ENCODE measurements at places on chromosomes 4 and X. TPM values are rescaled to one million over a fixed set of nuclear protein-coding genes. Genes with fewer than 3 reads are reported as not detected.

DNA sequence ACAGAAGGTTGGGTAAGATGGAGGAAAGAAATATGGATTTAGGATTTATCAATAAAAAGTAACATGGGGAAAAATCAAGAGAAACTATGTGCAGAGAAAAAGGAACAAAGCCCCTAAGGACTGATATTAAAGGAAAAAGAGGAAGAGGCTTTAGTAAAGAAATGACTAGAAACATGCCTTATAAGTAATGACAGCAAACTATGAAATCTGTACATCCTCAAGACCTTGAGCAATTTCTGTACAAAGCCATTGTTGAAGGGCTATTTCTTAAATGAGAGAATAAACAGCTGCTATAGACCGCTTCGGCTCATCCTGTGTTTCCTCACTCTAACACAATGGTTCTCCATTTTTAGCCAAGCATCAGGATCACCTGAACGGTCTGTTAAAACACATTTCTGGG, 180.3 kb upstream of the ATOH1 start:
- DNase-seq = no peak
- no peak overlapping the region for H3K4me3 ChIP-seq
- no peaks in the 10 kb centered on the region for H3K4me1 ChIP-seq
- H3K27me3 ChIP-seq = no peaks in the 10 kb centered on the region

Gene ANXA3
- 1.5 TPM for total RNA-seq

Gene PNMA6F
- total RNA-seq = not detected

DNA sequence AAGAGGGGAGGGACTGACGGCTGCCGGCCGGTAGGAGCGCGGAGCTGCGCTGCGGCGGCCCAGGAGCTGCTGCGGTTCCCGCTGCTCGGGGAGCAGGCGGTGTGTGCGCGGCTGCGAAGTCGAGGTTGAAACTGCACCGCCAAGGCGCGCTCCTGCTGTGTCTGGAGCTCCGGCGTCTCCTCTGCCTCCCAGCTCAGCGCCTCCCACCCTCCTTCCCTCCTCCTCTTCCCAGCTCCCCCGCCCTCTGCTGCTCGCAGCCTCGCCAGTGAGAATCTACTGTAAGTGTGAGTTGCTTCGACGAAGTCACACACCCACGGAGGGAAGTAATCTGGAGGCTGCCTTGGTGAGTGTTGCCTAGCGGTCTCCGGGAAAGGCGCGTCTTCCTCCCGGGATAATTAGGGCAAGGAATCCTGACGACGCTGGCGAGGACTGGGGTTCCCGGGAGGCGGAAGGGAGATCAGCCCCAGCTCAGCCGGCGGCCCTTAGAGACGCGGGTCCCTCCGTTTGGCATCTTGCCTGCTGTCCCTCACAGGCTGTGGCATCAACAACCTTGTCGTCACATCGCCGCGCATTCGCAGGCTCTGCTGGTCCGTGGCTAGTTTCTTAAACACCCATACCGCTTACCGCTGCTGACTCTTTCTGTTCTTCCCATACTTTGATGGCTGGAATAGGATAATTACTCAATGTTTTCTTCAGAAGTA, at the start of gene EPHA5:
TSS of gene EPHA5 (minus strand) at position 159 of the 701 bp plus-strand sequence. CDS start 747 bp downstream, outside the sequence.
- H3K27ac ChIP-seq = peak within 1 kb of the TSS; percentile 59
- H3K27me3 ChIP-seq = no peaks in the 10 kb centered on the region
- DNase-seq = no peak
- no peaks in the 10 kb centered on the region for H3K36me3 ChIP-seq
- peak within 1 kb of the TSS; percentile 53 for H3K4me3 ChIP-seq

- H3K27ac ChIP-seq = no peak overlapping the region
- H3K4me3 ChIP-seq = no peak overlapping the region
- H3K36me3 ChIP-seq = no peaks in the 10 kb centered on the region
- no peaks in the 10 kb centered on the region for H3K27me3 ChIP-seq
These were observed 539.6 kb downstream of the PDHA2 start for GRCh38 chr4:96379524-96379923.

Gene MECP2
- 88.9 TPM for total RNA-seq

Gene NOX1
- total RNA-seq = not detected

DNA sequence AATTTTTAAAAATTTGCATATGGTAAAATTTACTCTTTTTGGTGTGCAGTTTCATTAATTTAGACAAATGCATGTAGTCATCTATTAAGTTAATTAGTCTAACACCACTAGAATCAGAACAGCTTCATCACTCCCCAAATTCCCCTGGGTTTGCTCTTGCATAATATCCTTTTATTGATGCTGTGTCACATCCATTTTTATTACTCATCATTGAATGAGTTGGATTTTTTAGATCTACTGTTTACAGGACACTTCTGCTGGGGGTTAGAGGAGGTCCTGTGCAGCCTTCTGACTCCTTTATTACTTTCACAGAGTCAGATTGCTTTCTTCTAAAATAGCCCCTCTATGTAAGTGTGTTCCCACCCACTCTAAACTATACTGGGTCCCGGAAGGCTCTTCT, 65.9 kb downstream of the MTHFD2L start:
- no peak overlapping the region for H3K27ac ChIP-seq
- H3K4me3 ChIP-seq = no peak overlapping the region
- H3K27me3 ChIP-seq = no peaks in the 10 kb centered on the region
- H3K36me3 ChIP-seq = no peaks in the 10 kb centered on the region

Gene NSG1
- total RNA-seq = not detected

GRCh38 chrX:73182502-73183114, 32.0 kb downstream of the NAP1L2 start:
- no peak overlapping the region for H3K27ac ChIP-seq
- no peaks in the 10 kb centered on the region for H3K4me1 ChIP-seq
- no peak overlapping the region for H3K4me3 ChIP-seq
- DNase-seq = no peak
- H3K27me3 ChIP-seq = no peaks in the 10 kb centered on the region

Gene CENPE
- total RNA-seq = 25.2 TPM

Gene TNMD
- not detected for total RNA-seq

DNA sequence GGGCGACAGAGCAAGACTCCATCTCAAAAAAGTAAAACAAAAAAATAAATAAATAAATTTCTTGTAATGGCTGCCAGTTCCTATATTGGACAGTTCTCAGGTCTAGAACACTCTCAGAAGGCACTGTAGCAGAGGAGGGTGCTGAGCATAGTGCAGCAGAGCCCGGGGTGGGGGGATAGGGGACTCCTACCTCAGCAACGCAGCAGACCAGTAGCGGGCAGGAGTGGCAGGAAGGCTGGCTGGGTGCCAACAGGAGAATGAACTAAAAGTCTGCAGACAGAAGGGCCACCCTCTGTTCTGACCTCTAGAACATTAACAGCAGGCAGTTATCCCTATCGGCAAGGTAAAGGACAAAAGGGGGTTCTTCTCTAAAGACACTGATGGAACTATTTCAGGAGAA, 20.2 kb downstream of the PDK3 start:
- no peak overlapping the region for H3K27ac ChIP-seq
- DNase-seq = no peak
- no peaks in the 10 kb centered on the region for H3K4me1 ChIP-seq
- no peak overlapping the region for H3K4me3 ChIP-seq
- H3K36me3 ChIP-seq = no peaks in the 10 kb centered on the region

- no peak for DNase-seq
- H3K4me3 ChIP-seq = no peak overlapping the region
- no peaks in the 10 kb centered on the region for H3K27me3 ChIP-seq
- H3K36me3 ChIP-seq = no peaks in the 10 kb centered on the region
These were observed 829.3 kb upstream of the LCORL start for GRCh38 chr4:18850867-18851266.

DNA sequence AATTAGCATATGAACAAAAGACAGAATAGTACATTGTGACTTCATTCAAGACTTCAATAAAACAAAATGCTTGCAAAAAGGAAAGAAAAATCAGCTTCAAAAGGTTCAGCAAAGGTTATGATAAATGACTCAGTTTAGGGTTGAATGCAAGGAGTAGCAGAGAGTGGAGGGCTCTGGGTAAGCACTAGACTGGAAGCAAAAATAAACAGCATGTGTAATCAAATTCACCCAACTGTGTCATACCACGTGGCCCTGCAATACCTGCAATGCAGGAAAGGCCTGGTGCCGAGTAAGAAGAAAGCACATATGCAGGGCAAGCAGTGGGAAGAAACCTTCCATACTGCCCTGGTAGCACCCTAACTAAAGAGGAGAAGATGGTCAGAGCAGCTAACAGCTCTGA, 88.7 kb downstream of the ATP11C start:
- no peak overlapping the region for H3K27ac ChIP-seq
- no peaks in the 10 kb centered on the region for H3K27me3 ChIP-seq

Gene SMIM10
- total RNA-seq = 7.2 TPM

GRCh38 chr4:83885256-83886182, 349.6 kb downstream of the GPAT3 start:
- no peak for DNase-seq
- H3K36me3 ChIP-seq = no peaks in the 10 kb centered on the region
- H3K27ac ChIP-seq = no peak overlapping the region
- H3K4me1 ChIP-seq = no peaks in the 10 kb centered on the region
- H3K27me3 ChIP-seq = no peaks in the 10 kb centered on the region

DNA sequence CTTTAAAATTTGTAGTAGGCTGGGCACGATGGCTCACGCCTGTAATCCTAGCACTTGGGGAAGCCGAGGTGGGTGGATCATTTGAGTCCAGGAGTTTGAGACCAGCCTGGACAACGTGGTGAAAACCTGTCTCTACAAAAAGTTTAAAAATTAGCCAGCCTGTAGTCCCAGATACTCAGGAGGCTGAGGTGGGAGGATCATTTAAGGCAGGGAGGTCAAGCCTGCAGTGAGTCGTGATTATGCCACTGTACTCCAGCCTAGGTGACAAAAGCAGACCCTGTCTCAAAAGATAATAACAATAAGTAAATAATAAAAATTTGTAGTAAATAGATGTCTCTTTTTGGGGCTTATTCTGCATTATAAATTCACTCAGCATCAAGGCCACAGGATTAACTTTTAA, 118.5 kb downstream of the IRF2 start:
- DNase-seq = no peak
- no peaks in the 10 kb centered on the region for H3K36me3 ChIP-seq
- no peak overlapping the region for H3K27ac ChIP-seq
- H3K4me1 ChIP-seq = peaks cover 2% of the 10 kb centered on the region
- H3K4me3 ChIP-seq = no peak overlapping the region
- no peaks in the 10 kb centered on the region for H3K27me3 ChIP-seq

DNA sequence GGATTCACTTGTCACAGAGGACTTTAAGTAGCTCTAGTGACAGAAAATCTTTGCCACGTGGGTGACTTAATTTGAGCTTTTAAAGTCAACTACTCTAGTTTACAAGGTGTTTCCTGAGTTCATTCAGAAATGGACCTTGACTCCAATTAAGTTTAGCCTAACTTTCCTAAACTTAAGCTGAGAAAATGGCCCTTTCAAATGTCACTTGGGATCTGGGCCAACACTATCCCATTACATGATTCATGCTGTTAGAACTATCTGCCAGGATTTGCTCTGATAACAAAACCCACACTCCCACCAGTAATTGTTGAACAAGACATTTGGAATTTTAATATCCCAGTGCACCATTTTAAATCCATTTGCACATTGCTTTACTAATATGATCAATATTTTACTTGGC, 40.8 kb downstream of the C4orf46 start:
- no peak for DNase-seq
- no peaks in the 10 kb centered on the region for H3K27me3 ChIP-seq
- no peak overlapping the region for H3K27ac ChIP-seq
- no peak overlapping the region for H3K4me3 ChIP-seq
- H3K36me3 ChIP-seq = no peaks in the 10 kb centered on the region

Gene PAGE1
- total RNA-seq = not detected

DNA sequence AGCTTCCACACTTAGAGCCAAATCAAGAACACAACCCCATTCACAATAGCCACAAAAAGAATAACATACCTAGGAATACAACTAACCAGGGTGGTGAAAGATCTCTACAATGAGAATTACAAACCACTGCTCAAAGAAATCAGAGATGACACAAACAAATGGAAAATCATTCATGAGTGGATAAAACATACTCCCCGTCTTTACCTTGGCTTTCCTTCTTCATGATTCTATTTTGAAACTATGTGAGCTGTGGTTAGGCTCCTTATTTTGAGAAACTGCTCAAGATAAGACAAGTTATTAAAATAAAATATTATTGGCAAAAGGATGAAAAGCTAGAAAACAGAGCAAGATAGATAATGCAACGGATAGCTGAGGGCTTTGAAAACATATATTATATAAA, 598.1 kb upstream of the FAT1 start:
- DNase-seq = no peak
- H3K36me3 ChIP-seq = no peaks in the 10 kb centered on the region
- H3K27me3 ChIP-seq = no peaks in the 10 kb centered on the region
- H3K27ac ChIP-seq = no peak overlapping the region
- no peaks in the 10 kb centered on the region for H3K4me1 ChIP-seq

Gene OPN1LW
- not detected for total RNA-seq

- H3K4me3 ChIP-seq = peak overlapping the region; percentile 93
- peak overlapping the region; percentile 85 for H3K27ac ChIP-seq
- peaks cover 2% of the 10 kb centered on the region for H3K4me1 ChIP-seq
- H3K36me3 ChIP-seq = no peaks in the 10 kb centered on the region
- no peaks in the 10 kb centered on the region for H3K27me3 ChIP-seq
- DNase-seq = no peak
These were observed 1.2 kb downstream of the SPCS3 start for GRCh38 chr4:176320976-176321361.

Gene EPGN
- total RNA-seq = not detected

DNA sequence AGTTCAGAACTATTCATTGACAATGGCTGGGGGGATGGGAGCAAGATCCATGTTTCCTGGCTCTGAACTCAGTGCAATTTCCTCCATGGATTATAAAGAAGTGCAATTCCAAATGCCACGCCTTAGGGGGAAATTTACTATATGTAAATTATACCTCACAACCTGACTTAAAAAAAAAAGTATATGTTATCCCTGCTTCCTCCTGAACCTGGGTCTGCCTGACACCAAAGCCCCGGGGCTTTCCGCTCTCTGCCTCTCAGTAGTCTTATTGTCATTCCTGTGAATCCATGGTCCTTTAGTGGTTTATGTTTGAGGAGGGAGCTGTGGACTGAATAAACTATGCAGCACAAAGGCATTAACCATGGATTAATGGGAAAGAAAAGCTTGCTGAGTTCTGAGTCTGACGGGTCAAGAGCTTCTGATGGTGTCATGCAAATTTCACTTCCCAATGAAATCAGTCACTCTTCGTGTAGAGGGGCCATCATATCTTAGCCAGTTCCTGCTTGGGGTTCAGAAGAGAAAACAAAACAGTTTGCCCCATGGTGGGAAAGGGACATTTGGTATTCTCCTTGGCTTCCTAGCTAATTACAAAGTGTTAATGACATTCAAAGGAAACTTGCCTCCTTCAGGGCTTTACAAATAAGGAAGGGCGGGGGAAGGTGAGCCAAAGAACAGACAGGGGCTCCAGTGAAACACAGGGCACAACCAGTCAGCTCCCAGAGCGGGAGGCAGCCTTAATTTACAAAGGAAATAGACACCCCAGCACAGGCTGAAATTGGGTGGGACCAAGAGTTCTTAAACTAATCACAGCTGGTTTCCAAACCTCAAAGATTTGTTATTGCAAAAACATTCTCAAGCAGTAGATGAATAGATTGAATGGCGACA, 14.3 kb downstream of the FAM9C start:
- DNase-seq = no peak
- H3K4me3 ChIP-seq = no peak overlapping the region
- H3K36me3 ChIP-seq = no peaks in the 10 kb centered on the region
- H3K27ac ChIP-seq = peak overlapping the region; percentile 92
- peaks cover 7% of the 10 kb centered on the region for H3K4me1 ChIP-seq

Gene SYN1
- total RNA-seq = 1.0 TPM

Measured in Panc1 (cell line).